ENCODE measurements at places on chromosomes 12 and 14.

DNA sequence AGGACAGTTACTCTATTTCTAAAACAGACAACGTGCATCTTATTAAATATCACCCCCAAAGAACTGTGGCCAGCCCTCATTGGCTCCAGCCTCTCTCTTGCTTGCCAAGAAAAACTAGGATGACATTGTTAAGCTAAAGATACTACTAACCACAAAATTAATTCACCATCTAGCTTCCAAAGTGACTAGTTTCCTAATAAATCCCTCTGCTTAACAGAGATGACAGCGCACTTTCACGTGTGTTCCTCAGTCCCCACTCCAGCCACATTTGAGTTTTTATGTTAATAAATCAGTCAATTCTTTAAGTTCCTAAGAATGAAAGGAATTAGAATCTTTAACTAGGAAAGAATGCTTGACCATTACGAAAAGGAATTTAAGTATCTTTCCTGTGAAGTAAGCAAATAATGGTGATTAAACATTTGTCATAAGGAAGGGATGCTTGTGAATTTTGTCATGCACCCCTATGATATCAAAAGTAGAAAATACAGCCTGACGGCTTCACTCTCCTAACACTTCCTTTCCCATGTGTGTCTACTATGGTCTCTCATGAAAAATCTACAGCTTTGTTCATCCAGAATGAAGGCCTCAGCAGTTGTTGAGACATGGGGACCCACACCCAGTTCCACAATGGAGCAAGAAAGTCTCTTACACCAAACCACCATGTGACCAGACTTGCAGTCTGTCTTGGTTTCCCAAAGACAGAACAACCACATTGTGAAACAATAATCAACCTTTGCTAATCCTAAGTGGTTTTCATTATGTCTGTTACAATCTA lies 8.1 kb downstream of the CORO1C start:
- DNase-seq = no peak

GRCh38 chr12:116157845-116158267 lies 119.6 kb downstream of the MED13L start:
- DNase-seq = no peak

- peak; percentile 43 for DNase-seq
These were observed 89.5 kb upstream of the NOVA1 start for GRCh38 chr14:26687301-26687837.

DNA sequence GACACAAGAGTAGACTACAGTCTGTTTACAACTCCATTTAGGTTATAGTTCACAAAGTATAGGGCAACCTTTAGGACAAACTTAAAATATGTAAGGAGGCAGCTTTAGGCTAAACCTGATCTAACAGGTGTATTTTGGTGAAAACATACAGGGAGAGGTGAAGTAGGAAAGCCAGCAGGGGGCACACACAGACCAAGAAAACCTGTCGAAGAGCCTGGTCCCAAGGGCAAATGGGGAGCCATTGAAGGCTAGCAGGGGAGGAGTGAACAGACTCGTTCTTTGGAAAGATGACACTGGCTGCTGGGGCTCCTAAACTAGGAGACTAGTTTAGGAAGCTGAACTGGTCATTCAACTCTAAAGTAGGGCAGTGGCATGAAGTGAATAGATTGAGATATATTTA lies 138.8 kb upstream of the WSCD2 start:
- no peak for DNase-seq

DNA sequence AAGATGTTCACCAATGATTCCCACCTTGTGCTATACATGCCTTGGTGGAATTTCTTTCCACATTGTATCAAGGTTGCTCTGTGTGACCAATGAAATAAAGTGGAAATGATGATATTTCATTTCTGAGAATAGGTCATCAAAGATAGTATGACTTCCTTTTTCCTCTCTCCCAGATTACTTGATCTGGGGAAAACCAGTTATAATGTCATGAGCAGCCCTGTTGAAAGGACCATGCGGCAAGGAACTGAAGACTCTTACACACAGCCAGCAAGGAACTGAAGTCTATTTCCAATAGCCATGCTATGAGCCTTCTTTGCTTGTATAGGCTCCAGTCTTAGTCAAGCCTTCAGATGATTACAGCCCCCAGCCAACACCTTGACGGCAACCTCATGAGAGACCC lies 11.7 kb downstream of the KLRD1 start:
- DNase-seq = no peak

GRCh38 chr14:92922883-92923743 lies at the start of gene CHGA:
Gene CHGA (plus strand): TSS chr14:92923150. CDS start chr14:92923360, 210 bp downstream.
- DNase-seq = peak; percentile 18

DNA sequence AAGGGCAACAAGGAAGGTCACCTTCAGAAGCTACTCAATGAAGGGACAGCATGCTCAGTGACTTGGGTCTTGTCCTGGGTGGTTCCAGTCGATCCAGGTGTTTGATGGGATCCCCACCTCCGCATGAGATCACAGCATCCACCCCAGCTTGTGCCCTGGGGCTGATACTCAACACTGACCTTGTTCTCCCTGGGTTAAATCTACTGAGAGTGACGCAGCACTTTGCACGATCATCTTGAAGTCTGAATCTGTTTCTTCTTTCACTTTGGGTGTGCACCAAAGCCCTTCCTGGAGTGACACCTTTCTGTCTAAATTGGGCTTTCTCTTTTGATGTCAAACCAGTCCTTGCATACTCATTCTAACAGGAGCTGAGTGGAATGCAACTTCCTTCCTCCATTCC lies 13.8 kb downstream of the NOS1 start:
- no peak for DNase-seq

DNA sequence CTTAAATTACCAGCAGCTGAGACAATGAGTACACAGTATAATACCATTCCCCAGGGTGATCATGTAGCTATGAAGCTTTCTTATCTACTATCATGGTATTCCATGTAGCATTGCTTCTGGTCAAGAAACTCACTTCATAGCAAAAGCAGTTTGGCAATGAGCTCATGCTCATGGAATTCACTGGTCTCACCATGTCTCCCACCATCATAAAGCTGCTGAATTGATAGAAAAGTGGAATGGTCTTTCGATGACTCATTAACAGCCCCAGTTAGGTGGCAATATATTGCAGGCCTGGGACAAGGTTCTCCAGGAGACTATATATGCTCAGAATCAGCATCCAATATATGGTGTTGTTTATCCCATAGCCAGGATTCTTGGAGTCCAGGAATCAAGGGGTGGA lies 553.7 kb downstream of the FOXG1 start:
- no peak for DNase-seq

DNA sequence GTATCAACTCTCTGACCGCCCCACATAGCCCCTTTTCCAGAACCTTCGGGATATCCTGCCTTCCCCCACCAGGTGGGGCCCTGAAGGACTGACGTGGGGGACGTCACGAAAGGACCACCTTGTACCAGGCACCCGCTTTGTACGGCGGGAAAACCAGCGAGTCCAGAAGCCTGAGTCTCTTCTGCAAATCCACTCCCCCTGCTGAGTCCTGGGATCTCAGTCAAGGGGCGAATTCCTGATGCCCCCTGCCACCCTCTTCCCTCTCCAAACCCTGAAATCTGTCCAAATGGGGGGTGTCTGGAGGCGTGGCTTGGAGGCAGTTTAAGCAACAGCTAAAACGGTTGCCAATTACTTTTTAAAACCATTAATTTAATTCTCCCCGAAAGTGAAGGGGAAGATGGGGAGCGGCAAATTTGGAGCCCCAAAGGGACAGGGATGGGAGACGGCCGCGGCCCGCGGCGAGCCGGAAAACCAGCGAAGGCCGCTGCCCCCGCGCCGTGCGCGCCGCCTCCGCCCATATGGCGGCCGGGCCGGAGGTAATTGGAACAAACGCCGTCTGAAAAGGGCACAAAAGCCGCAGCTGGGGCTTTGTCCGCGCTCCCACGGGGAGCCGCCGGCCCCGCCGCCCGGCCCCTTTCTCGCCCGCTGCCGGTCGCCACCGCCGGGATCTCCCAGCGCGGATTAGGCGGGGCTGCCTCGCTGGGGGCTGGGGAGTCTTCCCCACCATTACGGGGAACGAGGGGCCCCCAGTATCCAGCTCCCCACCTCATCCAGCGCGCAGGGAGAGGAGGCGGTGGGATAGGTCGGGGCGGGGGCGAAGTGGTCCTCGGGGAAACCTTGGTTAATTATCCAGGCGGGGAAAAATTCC lies 6.6 kb downstream of the LHX5 start:
- no peak for DNase-seq

DNA sequence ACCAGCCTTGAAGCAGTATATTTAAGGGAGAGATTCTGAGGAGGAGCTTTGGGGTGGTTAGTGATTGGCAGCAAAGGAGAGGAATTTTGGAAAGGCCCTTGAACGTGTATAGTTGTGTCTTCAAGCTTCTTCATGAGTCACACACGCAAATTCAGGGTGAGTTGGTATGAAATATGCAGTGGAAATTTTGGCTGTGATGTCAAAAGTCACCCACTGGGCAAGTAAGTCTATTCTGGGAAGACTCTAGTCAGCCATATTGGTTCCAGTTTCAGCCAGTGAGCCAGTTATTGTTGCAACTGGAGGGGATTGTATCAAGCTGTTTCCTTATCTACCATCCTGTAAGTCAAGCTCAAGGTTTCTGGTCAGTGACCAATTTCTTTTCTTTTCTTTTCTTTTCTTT lies 32.0 kb upstream of the VASH1 start:
- DNase-seq = no peak

GRCh38 chr12:65196762-65197567 lies 27.6 kb downstream of the LEMD3 start:
- DNase-seq = no peak

- no peak for DNase-seq
These were observed 109.4 kb downstream of the AKAP6 start for GRCh38 chr14:32438517-32438916.

DNA sequence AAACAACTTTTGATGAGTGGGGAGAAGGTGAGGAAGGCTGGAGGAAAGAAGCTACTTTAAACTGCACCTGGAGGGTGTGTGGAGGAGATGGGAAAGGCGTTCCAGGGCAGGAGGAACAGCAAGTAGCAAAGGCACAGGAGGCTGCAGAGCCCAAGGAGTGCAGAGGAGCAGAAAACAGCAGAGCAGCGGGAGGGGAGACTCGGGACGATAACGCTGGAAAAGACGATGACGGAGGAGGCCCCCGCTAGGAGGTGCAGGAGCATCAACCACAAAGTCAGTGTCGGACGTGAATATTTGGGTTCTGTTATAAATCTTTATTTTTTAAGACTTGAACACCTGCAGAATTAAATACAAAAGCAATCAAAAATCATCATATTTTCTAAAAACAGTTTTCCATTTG lies 44.9 kb downstream of the LGMN start:
- DNase-seq = no peak

DNA sequence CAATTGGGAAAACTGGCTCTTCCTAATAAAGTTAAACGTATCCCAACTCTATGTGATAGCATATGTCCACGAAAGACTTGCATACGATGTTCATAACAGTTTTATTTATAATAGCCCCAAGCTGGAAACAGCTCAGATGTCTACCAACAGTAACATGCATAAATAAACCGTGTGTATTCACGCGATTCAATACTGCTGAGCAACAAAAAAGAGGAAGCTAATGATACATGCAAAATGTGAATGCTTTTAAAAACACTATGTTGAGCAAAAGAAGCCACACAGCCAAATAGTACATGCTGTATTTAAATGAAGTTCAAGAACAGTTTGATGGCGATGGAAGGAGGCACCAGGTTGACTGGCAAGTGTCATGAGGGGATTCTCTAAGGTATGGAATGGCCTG lies 55.7 kb downstream of the TRIM9 start:
- DNase-seq = no peak

- peak; percentile 95 for DNase-seq
These were observed 5.3 kb upstream of the ACACB start for GRCh38 chr12:109110988-109111495.

GRCh38 chr12:124658806-124659402 lies 91.5 kb upstream of the NCOR2 start:
- DNase-seq = no peak

DNA sequence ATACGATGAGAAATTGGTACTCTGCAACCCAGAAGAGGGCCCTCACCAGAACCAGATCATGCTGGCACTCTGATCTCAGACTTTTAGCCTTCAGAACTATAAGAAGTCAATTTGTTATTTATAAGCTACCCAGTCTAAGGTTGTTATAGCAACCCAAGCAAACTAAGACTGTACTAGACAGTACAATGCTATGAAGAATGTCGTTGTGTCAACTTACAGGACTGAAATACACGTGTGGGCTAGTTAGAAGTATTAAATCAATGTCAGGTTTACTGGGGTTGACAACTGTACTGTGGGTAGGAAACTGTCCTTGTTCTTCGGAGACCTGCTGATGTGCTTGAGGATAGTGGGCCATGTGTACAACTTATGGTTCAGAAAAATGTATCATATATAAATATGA lies 19.7 kb downstream of the DUSP16 start:
- DNase-seq = no peak

- DNase-seq = no peak
These were observed 6.8 kb downstream of the TTC8 start for GRCh38 chr14:88831284-88831683.

DNA sequence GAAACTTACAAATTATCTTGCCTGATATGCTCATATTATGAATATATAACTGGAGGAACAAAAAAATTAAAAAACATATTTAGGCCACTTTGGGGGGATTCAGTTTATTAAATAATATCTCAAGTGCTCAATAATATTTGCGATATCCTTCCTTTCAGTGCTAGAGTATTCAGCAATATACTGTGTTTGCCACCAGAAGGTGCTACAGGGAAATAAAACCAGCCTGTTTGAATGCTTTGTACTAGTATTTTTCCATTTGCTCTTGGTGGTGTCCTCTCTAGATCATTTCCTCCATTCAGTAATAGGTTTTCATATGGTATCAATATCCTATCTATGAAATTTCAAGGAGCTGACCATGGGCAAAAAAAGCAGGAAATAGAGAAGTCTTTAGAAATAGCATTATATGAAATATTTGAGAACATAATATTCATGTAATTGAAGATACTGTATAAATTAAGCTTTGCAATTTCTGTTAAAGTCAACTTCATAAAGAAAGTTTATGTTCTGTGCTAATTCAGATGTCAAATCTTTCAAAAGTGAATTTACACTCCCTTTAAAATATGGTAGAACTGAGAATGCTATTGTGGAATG lies 106.2 kb upstream of the NAV3 start:
- peak; percentile 31 for DNase-seq

DNA sequence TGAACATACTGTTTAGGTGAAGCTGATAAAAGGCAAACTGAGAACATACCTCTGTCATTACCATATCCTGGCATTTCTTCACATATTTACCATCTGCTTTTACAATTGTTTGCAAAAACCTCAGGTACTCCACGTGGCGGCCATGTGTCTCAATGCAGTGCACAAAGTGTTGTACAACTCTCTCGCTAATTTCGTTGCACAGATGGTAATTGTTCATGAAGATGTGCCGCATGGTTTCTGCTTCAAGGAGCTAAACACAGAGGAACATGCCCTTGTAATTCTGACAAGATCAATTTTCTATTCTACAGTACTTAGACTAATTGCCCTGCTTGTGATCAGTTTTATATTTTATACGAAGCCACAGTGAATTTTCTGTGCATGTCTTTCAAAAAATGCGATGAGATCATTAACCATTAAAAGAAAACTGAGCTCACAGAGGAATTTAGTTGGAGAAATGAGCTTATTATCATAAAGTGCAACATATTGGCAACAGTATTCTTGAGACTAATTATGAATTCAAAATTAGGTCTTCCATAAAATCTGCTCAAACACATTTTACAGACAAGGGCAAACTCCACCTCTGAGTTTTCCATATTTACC lies 233.8 kb downstream of the ITPR2 start:
- no peak for DNase-seq
